ENCODE measurements at places on chromosomes 16 and 17. TPM values are rescaled to one million over a fixed set of nuclear protein-coding genes. Genes with fewer than 3 reads are reported as not detected.

DNA sequence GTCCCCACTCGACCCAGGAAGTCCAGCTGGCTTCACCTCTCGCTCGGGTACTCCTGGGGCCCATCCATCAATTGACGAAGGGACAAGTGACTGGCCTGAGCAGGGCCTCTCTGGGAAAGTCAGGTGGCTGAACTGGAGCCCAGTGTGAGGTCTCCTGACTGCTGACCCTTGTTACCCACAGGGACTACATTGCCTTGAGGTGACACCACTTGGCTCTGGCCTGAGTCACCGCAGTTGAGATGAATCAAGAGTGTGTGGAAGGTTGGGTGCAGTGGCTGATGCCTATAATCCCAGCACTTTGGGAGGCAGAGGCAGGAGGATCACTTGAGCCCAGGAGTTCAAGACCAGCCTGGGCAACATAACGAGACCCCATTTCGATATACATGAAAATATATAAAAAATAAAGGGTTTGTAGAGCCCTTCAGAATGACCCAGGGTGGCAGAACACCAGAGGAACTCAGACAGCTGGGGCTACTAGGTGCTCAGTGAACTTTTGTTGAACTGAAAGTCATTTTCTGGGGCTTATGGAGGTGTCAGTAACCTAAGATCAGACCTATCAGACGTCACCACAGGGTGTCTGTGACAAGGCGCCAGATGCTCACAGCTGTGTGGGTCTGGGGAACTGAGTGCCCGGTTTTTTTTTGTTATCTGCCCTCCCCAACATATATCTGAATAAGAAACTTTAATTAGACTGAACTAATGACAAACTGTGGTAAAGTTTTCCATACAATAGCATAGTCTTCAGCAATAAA lies 14.8 kb upstream of the ZFP90 start:
- DNase-seq: no peak

DNA sequence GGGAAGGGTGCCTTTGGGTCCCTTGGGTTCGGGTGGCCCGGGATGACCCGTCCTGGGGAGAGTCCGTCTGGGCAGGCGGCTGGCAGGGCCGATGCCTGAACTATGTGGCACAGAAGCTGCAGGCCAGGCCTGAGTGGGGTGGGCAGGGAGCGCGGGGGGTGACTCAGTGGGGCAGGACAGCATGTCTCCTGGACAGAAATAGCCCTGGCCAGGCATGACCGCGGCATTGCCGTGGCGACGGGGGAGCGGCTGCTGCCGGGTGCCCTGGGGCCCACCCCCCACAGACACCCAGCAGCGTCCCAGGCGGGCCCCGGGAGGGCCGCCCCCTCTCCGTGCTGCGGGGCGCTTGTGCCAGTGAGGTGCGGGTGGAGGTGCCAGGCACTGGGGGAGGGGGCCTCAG lies 1.8 kb upstream of the C1QTNF8 start:
- no peak for DNase-seq

GRCh38 chr16:4570688-4571321 lies 14.7 kb downstream of the C16orf96 start:
- DNase-seq: no peak

GRCh38 chr17:77497578-77497934 lies 356.8 kb downstream of the SEC14L1 start:
- no peak for DNase-seq

DNA sequence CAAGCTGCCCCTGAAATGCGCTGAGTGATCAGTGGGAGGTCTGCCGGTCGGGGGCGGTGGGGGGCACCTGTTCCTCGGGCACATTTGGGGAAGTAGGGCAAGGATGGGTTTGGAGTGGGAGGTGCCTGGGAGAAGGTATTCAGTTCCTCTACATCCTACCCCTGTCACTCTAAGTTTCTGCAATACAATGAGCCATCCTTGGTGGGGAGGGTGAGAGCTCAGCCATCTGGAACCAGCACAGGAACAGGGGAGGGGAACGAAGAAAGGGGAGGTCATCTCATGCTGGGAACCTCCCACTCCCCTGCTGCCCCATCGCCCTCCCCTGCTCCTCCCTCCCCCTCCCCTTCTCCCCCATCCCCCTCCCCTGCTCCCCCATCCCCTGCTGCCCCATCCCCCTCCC lies 4.2 kb downstream of the DPH1 start:
- no peak for DNase-seq

DNA sequence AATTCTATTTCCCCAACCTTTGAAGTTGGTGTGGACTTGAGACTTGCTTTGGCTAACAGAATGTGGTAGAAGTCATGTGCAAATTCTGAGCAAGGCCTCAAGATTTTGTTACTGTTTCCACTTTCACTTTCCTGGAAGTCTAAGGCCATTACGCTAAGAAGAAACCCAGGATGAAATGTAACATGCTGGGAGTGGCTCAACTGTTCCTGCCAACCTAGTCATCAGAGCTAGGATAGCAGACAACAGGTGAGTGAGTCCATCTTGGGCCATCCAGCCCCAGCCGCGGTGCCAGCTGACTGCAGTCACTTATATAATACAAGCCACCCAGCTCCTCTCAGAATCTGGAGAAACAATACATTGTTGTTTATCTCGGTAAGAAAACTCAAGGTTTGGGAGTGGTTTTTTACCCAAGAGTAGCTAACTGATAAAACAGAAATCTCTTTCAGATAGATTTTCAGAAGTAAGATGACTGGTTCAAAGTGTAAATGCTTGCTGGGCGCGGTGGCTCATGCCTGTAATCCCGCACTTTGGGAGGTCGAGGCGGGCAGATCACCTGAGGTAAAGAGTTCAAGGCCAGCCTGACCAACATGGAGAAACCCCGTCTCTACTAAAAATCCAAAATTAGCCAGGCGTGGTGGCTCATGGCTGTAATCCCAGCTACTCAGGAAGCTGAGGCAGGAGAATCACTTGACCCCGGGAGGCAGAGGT lies 10.7 kb upstream of the STX4 start:
- no peak for DNase-seq

GRCh38 chr17:19533718-19534561 lies at the start of gene SLC47A1:
SLC47A1 (plus strand) TSS chr17:19533854; CDS start chr17:19533940, 86 bp downstream.
- peak; percentile 48 for DNase-seq

GRCh38 chr16:30002614-30003346 lies 6.7 kb downstream of the INO80E start:
- DNase-seq: no peak

DNA sequence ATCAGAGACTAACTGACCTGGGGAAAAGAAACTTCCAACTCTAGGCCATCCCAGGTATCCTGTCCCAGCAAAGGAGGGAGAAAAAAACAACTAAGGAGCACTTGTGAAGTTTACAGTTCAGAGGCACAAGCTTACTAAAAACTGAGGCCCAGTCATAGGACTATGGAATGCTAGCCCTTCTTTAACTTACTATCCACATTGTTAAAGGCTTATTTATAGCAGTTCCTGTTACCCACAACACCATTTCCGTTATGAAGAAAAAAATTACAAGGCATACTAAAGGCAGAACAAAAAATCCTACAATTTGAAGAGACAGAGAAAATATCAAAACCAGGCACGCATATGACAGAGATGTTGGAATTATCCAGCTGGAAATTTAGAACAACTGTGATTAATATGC lies 159.1 kb downstream of the CDH11 start:
- DNase-seq: no peak

The LGALS9B gene
- not detected for total RNA-seq
